Activated naive CD4-positive, alpha-beta T cell treated with anti-CD3 and anti-CD28 coated beads, Interleukin-2, amount 50 U/mL, for 72 hours (primary cell): ENCODE measurements at places on chromosomes 5 and 9.

DNA sequence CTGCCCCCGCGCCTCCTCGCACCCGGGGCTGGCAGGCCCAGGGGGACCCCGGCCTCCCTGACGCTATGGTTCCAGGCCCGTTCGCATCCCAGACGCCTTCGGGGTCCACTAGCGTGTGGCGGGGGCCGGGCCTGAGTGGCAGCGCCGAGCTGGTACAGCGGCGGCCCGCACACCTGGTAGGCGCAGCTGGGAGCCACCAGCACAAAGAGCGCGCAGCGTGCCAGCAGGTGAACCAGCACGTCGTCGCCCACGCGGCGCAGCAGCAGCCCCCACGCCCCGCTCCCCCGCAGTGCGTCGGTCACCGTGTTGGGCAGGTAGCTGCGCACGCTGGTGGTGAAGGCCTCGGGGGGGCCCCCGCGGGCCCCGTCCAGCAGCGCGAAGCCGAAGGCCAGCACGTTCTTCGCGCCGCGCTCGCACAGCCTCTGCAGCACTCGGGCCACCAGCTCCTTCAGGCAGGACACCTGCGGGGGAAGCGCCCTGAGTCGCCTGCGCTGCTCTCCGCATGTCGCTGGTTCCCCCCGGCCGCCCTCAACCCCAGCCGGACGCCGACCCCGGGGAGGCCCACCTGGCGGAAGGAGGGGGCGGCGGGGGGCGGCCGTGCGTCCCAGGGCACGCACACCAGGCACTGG lies 548 bp downstream of the TERT start:
- peak; percentile 51 for DNase-seq

GRCh38 chr5:106127985-106128384 lies 1542.8 kb downstream of the EFNA5 start:
- DNase-seq: no peak

GRCh38 chr9:125479846-125480615 lies 218.4 kb downstream of the GAPVD1 start:
- DNase-seq: no peak

DNA sequence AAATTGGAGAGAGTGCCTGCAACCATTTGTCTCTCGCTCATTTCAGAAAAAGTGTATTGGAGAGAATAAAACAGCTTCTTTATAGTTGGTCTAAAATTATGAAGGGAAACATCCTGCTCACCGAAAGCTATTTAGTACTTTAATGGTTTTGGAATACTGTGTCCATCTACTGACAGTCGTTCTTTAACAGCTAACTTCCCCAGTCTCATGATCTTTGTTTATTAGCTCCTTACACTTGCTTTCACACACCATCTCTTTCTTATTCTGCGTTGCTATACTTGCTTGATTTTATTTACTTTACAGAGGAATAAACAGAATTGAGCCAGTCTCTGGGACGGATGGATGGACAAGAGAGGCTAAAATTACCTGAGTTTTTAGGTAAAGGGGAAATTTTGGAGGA lies 229.3 kb downstream of the CCDC171 start:
- DNase-seq: no peak

DNA sequence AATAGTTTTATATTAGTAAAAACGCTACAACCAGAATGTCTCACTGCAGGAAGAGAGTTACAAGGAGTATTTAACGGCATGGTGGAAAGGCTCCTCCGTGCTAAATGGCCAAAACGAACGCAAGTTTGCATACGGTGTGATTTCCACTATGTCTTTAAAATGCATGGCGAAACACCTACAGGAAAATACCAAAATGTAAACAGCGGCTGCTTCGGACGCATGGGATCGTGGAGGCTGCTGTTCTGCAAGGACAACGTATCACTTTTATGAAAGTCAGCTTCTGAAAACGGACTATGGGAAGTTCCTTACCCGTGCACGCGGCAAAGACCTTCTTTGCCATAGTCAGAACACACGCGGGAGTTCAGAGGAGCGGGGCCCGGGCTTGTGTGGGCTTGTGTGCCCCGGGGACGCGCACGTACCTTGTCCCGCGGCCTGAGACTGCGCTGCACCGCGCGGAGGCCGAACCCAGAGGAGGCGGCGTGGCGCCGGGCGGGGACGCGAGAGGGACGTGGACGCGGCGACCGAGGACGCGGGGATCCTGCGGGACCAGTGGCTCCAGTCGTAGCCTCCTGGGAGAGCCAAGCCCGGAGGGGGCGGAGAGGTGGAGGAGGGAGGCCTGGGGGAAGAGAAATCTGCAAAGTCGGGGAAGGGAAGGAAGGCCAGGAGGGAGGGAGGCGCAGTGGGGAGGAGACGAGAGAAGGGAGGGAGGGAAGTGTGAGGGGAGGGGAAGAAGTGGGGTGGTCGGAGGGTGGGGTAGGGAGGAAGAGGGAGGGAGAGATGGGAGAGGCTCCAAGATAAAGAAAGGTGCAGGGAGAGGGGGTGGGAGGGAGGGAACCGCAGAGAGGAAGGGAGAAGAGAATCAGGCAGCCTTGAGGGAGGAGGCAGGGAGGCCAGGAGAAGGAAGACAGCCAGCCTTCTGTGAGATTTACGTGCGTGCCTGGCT lies at the start of gene CMBL:
CMBL (minus strand) TSS at position 697 of the 943 bp plus-strand sequence. CDS start 17,140 bp downstream, outside the sequence.
- DNase-seq: peak; percentile 14

DNA sequence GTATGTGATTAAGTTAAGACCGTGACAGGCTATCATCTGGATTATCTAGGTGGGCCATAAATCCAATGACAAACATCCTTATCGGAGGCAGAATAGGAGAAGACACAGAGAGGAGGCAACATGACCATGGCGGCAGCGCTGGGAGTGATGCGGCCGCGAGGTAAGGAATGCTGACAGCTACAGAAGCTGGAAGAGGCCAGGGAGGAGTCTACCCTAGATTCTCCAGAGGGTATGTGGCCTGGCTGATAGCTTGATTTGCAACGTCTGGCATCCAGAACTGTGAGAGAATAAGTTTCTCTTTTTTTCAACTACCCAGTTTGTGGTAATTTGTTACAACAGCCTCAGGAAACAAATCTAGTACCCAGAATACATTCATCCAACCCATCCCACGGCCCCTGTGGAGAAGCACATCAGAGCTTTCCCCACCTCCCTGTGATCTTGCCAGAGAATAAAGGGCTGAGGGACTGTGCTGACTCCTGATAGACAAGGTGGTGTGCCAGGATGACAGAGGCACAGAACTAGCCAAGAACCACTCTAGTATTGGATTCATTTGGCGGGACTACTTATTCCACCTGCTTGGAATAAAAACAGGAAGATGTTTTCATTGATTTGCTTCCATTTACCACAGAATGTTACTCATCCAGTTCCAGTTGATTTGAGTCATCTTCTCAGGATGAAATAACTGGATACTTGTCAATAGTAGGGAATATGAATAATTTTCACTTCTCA lies 187.4 kb downstream of the MAN2A1 start:
- no peak for DNase-seq
